ENCODE measurements at places on chromosomes 16 and 17.
A peak's percentile ranks its signal among the peaks of the same experiment; 100 is the strongest.

- DNase-seq, result no peak
Observed at GRCh38 chr16:4257646-4258556, 14.9 kb downstream of the TFAP4 start.

- DNase-seq, result no peak
Observed at GRCh38 chr17:73160980-73161630, 3.7 kb upstream of the SSTR2 start.

GRCh38 chr17:82424001-82424862 is 5.8 kb upstream of the OGFOD3 start:
- DNase-seq, result peak; percentile 61

DNA sequence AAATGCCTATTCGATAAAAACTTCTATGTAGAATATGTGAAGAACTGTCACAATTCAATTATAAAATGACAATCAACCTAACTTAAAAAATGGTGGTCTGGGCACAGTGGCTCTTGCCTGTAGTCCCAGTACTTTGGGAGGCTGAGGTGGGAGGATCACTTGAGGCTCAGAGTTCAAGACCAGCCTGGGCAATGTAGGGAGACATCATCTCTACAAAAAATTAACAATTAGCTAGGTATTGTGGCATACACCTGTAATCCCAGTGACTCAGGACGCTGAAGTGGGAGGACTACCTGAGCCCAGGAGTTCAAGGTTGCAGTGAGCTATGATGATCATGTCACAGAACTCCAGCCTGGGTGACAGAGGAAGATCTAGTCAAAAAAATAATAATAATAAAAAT is 18.6 kb upstream of the METTL9 start:
- DNase-seq, result no peak

DNA sequence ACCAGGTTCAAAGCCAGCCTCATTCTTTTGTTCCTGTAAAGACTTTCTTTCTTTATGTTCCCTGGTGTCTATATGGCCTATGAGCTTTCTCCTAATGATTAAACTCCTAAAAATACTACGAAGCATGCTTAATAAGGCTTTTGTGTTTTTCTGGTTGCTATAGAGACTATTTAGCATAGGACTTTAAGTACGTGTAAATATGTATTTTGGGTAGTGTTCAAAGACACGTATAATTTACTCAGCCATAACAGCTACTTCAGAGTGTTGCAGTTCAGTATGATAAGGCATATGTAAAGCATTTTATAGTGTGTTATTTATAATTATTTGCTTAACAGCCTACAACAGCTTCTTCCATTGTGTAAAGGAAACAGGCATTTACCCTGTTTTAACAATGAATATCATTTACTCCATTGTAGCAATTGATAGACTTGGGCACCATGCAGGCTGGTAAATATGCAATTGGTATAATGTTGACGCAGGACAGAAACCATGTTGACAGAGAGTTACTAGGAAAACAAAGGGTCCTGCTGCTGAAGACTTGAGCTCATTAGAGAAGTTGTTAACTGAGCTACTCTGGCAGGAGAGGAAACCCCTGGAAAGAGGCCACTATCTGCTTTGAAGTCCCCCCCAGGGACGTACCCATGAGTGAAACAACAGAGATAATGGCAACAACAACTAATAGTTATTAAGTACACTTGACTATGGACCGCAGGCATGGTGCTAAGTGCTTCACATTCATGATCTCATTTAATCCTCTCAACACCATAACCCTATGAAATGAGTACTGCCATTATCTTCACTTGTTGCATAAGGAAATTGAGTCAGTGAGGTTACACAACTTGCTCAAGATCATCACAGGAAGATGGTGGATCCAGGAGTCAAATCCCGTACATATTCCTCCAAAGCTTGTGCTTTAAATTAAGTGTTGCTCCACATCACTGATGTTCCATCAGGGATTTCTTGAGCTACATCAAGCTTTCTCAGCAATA is 342.2 kb upstream of the DYNLRB2 start:
- no peak for DNase-seq

DNA sequence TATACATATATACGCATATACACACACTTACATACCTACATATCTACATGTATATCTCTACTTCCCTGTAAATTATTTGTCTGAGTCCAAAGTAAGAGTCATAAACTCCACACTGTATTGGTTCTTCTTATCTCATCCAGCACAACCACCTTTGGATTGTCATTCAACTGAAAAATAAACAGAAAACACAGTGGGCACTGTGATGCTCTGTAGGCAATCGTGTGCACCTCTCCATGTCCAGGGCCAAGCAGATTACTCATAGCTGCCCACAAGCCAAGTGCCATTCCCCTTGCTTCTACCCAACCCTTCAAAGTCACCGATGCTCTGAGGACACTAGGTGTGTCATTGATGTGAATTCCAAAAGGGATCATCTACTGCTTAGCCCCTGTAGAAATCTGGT is 12.9 kb upstream of the TEKT3 start:
- no peak for DNase-seq

GRCh38 chr17:57782062-57782490 is 37.0 kb upstream of the CCDC182 start:
- DNase-seq, result no peak

DNA sequence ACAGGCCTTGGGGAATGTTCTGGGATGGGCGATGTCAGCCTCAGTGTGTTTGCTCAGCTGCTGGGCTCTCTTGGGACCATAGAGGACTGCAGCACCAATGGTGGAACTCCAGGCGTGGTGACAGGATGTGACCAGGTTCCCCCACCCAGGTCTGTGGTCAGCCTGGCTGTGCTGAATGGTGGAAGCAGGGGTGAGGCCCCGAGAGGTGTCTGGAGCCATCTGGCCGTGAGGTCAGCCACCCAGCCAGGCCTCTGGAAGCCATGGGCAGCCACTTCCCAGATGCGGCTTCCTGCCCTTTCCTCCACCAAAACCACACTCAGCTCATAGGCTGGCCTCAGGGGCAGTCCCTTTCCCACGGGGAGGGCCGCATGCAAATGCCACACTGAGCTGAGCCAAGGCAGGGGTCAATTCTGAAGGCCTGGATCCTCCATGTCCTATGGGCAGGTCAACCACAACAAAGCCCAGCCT is 7.8 kb upstream of the MAPK7 start:
- DNase-seq, result peak; percentile 44

DNA sequence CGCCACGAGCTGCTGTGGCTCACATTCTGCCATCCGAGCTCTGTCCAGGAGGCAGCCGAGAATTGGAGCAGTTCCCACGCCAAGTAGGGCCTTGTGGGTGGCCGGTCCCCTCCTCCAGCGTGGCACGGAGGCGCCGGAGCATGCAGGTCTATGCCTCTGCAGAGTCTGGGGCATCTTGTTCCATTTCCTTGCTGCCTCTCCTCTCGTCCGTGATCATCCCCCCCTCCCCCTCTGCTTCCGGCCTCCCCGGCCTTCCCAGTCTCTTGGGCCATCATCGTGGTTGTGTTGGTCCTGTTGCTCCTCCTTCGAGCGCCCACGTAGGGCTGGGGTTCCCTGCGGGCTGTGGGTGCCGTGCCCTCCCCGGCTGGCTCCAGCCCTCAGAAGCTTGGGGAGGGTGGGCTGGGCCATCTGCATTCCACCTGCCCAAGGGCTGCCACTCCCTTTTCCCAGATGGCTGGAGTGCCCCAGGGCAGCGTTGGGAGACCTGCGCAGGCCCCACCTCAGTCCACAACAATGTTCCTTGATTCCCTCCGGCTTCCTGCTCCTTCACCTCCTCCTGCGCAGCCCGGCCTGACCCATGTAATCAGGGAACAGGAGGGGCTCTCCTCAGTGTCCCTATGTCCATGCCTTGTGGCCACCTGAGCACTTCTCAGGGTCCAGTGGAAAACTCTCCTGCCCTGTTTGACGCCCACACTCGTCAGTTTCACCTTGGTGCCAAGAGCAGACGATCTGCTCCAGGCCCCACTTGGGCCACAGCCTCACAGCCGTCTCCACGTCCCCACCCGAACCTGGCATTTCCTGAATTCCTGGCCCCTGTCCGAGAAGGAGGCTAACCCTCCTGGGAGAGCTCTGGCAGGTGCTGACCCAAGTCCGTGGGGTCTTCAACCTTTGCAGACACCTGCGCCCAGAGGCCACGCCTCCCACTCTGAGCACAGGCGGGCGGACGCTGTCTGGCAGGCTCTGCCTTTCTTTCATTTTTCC is 37.1 kb downstream of the BAIAP2 start:
- DNase-seq, result no peak

DNA sequence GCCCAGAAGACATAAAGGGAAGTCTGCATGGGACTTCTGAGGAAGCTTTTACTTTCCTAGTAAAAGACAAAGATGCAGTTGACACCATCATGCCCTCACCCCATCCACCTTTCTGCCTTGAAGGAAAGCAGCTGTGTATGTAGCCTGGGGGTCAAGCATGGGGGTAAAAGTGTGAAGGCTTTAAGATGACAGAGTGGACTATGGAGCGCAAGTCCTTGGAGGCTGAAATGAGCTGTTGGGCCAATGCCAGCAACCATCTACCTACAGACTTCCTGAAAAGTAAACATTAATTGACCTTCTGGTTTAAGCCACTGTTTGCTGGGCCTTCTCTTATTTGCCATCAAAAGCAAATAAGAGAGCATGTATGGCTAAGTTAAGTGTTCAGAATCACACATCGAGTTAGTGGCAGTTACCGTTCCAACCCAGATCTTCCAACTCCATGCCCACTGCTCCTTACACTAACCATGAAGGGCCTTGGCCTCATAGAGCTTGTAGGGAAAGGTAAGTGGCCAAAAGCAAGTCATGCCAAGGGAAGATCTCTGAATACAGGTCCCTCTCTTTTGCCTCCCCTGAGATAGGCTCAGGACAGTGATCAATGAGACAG is 30.0 kb downstream of the SLC13A5 start:
- no peak for DNase-seq

DNA sequence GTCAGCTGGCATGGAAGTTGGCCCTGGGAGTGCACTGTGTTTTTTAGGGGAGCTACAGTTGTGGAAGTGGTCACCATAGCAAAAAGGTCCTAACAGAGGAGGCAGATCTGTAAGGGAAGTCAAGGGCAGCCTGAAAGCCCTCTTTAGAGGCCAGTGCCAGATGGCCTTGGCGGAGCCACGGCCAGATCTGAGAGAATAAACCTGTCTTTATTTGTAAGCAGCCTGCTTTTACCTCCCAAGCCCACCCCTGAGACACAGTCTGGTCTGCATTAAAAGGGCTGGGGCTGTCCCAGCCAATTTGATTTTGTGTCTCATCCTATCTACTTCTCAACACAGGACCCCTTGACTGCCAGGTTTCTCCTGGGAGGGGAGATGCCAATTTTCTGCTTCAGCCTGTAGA is 51.0 kb upstream of the NOL11 start:
- DNase-seq, result no peak

DNA sequence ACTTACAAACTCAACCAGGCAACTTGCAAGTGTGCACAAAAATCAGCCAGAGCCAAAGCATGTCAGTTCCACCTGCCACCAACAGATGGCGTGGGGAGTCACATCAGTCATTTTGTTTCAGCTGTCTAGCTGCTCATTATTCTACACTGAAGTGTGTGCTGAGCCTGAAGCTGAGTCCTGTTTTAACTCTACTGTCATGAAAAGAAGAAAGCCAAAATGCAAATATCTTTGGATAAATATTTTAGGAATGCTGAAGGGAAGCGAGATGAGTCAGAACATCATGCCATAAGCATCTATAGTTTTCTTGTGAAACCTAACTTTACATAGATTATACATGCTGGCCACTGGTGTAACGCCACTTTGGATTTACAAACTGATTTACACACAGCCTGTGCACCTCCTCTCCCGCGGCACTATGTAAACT is 172.6 kb downstream of the CDK5R1 start:
- DNase-seq, result peak; percentile 64

GRCh38 chr17:36640346-36640745 is 39.0 kb downstream of the MRM1 start:
- DNase-seq, result no peak

- DNase-seq, result no peak
Observed at GRCh38 chr17:80408872-80409271, 6.1 kb upstream of the ENDOV start.

DNA sequence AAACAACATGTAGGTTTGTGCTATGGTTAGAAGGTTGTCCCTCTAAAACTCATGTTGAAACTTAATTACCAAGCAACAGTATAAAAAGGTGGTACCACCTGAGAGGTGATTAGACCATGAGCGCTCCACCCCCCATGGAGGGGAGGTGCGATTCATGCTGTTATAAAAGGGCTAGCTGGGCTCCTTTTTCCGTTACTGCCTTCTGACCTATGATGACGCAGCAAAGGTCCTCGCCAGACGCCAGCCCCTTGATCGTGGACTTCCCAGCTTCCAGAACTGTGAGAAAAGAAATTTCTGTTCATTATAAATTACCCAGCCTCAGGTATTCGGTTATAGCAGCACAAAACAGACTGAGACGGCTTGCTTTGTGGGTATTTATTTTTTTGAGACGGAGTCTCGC is 167.8 kb downstream of the SNX29 start:
- DNase-seq, result no peak

GRCh38 chr17:32615326-32615725 is 128.5 kb downstream of the CDK5R1 start:
- DNase-seq, result no peak

GRCh38 chr17:56835264-56835585 is 1.3 kb downstream of the DGKE start:
- DNase-seq, result no peak

DNA sequence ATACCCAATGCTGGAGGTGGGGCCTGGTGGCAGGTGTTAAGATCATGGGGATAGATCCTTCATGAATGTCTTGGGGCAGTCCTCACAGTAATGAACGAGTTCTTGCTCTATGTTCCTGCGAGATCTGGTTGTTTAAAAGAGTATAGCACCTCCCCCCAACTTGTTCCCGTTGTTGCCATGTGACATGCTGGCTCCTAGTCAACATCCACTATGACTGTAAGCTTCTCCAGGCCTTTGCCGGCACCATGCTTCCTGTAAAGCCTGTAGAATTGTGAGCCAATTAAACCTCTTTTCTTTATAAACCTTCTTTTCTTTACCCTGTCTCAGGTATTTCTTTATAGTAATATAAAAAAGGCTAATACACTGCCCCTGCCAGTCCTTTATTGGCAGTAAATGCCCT is 33.3 kb downstream of the RANBP10 start:
- DNase-seq, result no peak

DNA sequence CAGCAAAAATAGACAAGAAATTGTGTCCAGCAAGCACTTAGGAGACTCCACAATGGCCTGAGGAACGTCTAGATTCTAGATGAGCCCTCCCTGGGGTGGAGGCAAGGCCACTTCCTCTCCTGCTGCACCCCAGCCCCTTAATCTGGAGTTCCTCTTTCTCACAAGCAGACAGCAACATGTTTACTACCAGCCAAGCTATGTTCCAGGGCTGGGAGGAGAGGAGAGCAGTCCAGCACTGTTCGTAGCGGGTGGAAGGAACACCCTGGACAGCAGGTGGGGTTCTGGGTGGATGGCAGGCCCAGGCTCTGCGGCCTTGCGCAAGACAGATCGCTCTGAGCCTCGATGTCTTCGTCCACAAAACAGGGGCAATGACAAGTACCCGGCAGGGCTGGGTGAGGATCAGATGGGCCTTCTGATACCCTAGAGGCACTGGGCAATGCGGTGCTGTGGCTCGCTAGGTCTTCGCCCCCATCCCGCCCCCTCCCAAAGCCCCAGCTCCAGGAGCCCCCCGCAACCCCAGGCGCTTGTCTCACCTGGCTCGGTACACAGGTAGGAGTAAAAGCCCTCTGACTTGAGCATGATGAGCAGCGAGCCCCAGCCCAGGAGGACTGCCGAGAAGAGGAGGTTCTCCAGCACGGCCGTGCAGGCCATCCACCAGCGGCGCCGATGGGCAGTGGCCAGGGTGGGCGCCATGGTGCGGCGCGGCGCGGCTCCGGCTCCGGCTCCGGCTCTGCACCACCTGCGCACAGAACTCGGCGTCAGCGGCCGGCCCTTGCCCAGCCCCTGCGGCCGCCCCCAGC is 1.3 kb downstream of the SLC43A2 start:
- no peak for DNase-seq

- DNase-seq, result no peak
Observed at GRCh38 chr17:65290056-65290455, 152.9 kb downstream of the RGS9 start.

- DNase-seq, result no peak
Observed at GRCh38 chr16:81515281-81515680, 70.7 kb downstream of the CMIP start.
